ENCODE measurements at places on chromosomes 2 and 18.

DNA sequence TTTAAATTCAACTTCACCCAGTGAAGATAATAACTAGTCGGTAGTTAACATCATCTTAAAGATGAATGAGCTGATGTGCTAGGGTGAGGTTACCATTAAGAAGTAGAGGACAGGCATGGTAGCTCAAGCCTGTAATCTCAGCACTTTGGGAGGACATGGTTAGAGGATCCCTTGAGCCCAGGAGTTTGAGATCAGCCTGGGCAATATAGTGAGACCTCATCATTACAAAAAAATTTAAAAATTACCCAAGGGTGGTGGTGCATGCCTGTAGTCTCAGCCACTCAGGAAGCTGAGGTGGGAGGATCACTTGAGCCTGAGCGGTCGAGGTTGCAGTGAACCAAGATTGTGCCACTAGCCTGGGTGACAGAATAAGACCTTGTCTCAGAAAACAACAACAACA, 4.7 kb downstream of the GALNT5 start:
- ATAC-seq = no peak

DNA sequence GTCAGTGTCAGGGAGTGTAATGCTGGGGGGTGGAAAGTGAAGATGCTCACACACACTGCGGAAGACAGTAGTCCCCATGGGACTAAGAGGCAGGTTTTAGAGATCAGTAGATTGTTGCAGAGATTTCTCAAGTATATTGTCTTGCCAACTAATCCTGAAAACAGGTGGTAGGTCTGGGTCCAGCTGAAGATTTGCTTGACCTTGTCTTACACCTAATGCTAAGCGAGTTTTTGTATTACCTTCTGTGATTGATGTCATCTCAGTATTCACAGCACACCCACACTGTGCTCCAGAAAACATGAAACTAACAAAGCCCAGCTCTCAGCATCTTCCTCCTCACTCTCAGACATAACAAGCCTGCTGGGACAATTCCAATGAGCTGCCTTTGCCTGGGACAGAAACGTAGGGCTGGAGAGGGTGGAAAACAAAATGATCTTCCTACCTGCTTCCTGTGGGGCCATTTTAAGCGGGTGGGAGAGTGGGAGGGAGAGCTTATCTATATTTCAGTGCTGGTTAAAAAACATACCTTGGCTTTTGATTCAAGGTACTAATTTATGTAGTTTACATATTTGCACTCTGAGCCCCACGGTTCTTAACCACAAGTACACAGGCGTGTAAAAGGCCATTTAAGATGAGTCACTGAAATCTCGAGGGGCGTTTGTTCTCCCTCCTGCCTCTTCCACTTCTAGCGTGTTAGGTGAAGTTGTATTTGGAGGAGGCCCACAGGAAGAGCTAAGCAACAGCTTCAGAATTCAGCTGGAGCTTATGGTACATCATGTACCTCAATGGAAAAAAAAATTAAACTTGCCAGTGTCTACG, 23.1 kb upstream of the RBMS1 start:
- ATAC-seq = no peak

DNA sequence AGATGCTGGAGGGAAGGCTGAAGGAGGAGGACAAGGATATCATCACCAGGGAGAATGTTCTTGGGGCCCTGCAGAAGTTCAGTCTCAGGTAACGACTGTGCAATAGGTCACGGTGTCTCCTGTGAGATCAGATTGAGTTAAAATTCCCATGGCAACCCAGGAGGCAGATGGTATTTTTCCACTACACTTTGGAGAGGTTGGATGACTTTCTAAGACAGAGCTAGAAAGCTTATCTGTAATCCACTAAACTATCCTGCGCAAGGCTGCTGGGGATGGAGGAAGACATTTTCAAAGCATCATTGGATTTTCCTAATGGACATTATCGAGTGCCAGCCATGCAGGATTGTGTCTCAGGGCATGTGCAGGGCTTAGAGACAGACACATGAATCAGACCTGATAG, 74.6 kb downstream of the ARMC9 start:
- no peak for ATAC-seq

GRCh38 chr18:57431002-57431382, 4.2 kb upstream of the ONECUT2 start:
- no peak for ATAC-seq

DNA sequence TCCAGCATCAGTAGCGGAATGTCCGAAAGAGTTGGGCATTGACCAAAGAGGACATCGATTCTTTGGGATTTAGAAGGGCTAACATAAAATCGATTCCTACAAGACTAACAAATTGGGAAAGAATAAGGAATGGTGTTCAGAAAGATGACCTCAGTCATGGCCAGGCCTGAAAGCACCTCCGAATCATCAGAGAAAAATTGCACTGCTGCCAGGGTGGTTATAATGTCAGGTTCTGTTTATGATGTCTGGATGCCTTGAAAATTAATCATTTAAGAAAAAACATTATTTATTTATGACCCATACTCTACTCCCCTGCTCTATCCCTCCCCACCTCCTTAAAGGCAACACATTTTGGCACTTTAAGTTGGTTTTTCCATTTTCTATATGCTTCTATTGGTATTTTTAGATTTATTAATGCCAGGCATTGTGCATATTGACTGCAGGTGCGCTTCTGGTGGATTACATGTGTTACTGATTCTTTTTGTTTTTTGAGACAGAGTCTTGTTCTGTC, 104.7 kb downstream of the MYCN start:
- ATAC-seq = no peak

DNA sequence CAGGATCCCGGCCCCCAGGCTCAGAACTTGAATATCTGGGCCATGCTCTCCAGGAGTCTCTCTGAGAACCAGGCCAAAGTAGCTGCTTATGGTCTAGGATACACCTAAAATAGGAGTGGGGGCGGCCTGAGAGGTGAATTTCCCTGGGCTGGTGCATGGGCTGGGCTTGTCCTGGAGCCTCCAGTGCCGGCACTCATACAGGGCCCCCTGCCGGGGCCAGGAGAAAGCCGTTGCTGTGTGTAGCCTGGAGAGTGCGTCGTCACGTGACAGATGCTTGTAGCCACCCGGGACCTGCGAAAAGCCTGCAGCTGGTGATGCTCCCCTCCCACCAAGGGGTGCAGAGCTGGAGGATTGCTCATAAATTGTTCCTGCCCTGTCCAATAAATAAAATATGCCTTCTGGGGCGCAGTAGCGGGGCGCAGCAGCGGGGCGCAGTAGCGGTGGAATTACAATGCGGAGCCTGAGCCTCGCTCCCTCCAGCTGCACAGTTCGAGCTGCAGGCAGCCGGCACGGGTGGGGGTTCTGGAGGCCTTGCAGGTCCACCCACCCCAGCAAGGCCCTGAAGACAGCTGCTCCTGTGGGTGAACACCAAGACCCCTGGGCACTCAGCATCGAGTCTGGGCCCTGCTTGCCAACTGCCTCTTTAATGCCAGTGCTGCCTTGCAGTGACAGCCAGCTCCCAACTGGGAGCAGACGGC, 289.9 kb downstream of the NDUFA10 start:
- ATAC-seq = no peak

DNA sequence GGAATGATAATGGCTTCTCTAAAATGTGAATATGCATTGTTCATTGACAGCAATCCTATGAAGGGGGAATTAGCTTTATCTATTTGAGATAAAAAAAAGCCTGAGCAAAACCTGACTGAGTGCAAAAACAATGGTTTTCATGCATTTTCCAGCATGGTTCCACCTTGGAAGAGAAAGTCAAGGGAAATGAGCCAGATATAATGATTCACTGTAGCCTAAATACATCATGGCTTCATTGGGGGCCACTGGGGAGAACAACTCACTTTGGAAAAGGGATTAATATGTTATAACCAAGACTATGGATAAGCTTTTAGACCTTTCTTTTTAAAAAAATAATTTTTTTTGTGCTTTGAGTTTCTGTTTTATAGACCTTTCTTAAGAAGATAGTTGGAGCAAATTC, 679.7 kb downstream of the NYAP2 start:
- peak; percentile 38 for ATAC-seq

DNA sequence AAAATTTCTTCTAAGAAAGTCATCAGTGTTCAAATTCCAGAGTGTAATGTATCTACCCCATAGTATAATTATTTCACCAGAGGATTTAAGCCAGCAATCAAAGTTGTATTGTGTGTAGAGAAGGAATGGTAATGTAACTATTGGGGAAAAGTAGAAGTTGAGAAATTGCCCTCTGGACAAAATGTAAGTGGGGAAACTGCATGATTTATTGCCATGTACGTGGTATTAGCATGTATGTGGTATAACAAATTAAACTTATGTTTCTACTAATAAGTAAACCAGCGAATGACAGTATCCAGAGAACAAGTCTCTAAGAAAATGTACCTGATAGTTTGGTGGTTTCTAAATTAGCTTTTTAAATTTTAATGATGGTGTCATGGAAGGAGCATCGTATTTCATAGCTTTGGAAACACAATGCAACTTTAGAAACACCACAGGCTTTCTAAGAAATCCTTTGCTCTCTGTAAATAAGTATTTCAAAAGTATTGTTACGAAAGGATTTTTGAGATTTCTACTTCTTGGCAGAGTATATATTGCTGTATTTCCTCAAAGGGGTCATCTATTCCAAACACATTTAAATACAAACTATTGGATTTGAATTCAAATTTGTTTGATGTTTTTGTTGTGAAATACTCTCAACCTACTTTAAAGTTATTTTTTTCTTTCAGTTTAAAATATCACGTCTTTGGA, 1018.9 kb upstream of the ZEB2 start:
- ATAC-seq = no peak

DNA sequence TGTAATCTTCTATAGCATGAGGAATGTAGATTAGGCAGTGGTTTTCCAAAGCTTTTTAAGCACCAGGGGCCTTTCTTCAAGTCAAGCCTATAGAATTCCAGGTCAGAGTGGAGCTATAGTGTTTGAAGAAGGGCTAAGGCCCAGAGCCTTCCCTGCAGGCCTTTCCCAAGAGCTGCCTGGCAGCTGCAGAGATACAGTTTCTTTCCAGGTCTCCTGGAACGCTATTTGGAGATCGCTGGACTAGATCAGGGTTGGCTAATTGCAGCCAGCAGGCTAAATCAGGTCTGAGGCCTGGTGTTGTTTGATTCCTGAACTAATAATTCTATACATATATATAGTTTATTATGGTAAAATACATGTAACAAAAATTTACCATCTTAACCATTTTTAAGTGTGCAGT, 319.0 kb upstream of the SPRED2 start:
- no peak for ATAC-seq

- no peak for ATAC-seq
Observed at GRCh38 chr18:45137087-45137419, 456.4 kb downstream of the SETBP1 start.

- ATAC-seq = no peak
Observed at GRCh38 chr2:71101656-71102055, 28.4 kb downstream of the MCEE start.

DNA sequence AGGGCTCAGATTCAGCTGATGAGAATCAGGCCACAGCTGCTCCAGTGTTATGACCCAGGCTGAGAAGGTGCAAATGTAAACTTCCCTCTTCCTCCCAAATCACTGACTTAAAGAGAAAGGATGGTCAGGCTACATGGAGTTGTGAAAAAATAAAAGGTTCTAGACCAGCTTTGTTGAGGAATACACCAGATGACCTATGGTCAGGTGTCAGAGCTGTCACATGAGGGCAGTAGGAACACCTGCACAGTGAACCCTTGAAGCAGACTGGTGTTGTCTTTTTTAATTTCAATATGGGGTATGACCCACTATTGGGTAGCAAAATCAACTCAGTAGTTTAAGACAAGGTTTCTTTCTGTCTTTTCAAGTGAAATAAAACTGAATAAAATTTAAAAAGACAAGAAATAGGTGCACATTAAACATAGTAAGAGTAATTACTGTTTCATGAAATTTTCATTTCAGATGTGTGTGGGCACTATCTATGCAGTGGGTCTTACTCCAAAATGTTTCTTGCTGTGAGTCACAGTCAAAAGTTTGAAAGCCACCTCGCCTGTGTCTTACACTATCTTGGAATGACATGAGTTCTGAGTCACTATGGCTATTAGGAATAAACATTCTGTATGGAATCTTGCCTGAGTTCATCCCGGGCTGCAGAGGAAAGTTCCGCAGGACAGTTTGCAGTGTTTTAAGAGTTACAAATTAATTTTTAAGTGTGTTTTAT, 83.6 kb downstream of the ACVR1 start:
- peak; percentile 68 for ATAC-seq

- no peak for ATAC-seq
Observed at GRCh38 chr2:98496750-98497493, 52.3 kb downstream of the INPP4A start.

GRCh38 chr2:71531522-71532047, 78.2 kb downstream of the DYSF start:
- no peak for ATAC-seq

DNA sequence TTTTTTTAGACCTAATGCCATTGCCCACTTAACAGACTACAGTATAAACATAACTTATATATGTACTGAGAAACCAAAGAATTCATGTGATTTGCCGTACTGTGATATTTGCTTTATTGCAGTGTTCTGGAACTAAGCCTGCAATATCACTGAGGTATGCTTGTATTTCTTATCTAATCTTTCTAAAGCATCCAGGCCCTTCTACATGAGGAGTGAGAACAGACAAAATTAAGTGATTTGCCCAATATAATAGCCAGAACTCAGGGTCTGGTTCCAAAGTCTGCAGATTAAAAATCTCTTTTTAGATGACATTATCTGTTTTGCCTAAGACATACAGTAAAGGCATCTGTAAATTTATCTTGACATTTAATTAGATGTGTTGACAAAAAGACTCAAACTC, 41.9 kb downstream of the BMPR2 start:
- ATAC-seq = no peak

GRCh38 chr2:116142644-116143227, 1671.8 kb upstream of the DDX18 start:
- ATAC-seq = no peak

DNA sequence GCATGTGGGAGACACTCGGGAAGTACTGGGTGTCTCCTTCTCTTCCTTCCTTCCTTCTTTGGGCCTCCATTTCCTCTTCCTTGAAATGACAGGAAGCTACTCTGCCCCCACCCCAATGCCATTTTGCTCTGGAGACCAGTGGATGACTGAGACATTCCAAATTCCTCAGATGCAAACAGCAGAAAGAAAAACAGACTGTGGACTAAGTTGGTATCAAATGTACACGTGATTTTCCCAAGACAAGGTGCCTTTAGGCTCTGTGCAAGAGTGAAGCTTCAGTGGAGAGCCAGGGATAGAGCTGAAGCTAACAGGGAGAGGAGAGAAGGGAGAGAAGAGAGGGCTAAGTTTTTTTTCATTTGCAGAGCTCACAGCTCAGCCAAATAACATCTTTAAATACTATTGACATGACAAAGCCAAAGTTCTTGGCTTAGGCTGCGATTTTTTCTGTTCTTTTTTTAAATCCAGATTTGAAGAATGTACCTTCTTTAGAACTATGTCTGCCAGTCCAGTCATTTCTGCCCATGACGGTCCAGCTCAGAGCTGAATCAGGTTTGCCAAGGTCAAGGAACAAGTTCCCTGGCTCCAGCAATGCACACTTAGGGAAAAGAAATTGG, 84.5 kb upstream of the LCLAT1 start:
- peak; percentile 31 for ATAC-seq
